ENCODE measurements at places on chromosomes 16 and 17.
A peak's percentile ranks its signal among the peaks of the same experiment; 100 is the strongest.

DNA sequence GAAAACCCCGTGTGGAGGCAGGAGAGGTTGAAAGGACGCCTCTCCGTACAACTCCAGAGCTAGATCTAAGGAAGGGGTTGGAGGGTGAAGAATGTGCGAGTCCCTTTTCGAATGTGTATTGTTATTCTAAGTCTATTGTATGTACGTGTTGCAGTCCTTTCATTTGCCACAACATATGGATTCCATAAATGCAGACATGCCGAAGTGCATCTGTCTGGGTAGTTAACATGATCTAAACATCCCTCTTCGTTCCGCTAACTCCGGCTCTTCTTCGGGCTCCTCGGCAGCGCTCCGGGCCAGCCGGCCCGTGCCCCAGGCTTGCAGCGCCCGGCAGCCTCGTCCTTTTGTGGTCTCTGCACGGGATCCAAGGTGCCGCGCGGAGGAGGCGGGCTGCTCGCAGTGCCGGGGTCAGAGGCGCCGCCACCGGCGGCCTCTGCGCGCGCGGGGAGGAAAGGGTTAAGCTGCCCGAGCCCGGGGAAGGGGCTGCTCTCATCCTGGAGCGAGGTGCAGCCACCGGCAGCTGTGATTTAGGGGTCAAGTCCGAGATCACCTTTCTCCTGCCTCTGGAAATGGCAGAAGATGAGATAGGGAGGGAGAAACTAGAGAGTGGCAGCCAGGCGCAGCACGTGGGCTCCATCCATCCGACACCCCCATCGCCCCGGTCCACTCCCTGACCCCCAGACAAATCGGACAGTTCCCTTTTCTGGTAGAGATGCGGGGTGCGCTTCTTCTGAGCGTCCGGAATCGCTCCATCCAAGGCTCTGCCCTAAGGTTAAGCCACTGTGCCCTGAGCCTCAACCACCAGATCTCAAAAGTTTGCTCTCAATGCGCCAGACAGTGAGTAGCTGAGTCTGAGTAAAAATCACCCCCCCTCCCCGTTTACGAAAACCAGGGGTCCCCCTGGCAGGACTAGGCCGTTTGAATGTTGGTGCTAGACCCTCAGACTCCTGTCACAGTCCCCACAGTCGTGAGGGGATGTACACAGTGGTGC is 15.1 kb upstream of the ZFHX3 start:
- no peak for DNase-seq

DNA sequence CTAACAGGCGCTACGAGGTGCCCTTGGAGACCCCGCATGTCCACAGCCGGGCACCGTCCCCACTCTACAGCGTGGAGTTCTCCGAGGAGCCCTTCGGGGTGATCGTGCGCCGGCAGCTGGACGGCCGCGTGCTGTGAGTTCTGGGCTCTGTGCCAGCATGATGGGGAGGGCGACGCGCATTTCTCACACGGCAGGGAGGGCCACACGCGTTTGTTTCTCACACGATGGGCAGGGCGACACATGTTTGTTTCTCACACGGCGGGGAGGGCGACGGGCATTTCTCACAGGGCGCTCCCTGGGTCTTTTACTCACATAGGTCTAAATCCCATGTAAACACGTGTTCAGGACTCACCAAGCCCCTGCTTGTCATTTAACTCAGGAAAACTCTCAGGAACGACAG is 4.4 kb downstream of the GAA start:
- DNase-seq, result peak; percentile 45

- peak; percentile 94 for DNase-seq
These were observed 78.0 kb downstream of the MAP2K6 start for GRCh38 chr17:69492410-69493071.

GRCh38 chr17:2929881-2930533 is 133.4 kb downstream of the OR1D5 start:
- peak; percentile 56 for DNase-seq

DNA sequence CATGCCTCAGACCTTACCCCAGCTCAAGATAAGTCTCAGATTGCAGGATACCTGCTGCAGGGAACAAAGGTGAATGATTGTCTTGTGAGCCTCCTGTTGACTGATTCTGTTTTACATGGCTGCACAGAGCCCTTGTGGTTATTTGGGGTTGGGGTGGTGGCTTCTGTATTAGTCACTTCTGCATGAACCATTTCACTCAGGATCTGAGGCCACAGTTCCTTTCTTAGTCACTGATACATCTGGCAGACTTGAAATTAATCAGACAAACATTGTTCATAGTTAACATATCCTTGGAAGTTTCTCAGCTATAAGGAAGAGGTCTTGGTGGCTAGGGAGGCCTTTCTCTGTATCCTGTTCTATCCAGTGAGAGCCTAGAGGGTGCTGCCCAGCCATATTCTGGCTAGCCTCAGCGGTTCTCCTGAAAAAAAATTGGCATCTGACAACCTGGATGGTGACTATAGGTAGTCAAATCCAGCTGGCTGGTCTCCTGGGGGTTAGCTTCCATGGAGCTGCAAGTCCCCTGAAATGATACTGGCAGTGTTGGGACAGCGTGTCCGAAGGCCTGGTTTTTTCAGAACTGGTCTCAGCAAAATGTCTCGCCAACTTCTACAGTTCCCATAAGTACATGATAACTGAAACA is 8.4 kb upstream of the PLK1 start:
- peak; percentile 87 for DNase-seq

DNA sequence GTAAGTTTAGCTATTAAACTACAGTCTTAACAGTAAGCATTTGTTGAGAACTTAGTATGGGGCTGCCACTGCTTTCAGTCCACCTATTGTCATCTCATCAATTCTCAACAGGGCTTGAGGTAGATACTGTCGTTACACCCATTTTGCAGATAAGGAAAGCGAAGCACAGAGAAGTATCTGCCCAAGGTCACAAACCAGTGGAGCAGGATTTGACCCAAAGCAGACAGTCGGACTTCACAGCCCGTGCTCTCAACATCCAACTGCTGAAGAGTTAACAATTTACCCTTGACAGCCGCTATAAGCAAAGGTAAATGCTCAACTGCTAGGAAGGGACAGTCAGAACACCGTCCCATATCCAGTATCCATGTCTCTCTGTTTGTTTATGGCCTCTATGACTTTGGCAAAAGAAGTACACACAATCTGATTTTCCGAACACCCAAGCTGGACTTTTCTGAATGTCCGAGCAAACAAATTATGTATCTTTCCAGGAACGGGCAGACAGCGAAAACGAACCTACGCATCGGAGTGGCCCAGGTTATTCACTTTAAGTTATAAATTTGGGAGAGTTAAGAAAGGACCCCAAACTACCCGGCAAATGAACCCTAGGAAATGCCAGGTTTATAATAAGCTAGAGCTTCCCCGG is 1.2 kb downstream of the SIAH1 start:
- no peak for DNase-seq

- DNase-seq, result no peak
These were observed 1.9 kb upstream of the PRRT2 start for GRCh38 chr16:29809850-29810698.

DNA sequence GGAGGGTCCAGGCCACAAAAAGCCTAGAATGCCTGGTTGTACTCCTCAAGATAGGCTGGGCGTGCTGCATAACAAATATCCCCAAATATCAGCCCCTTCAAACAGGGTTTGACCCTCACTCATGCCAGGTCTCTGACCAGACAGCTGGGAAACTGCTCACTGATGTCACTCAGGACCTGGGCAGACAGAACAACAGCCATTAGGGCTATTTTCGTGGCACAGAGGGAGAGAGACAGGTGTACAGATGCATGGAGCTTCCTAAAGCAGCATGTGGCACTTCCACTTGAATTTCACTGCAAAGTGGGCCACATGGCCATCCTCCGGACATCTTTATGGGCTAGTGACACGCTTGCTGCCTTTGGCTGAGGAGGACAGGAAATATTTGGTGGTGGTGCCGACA is 73.1 kb downstream of the SREBF1 start:
- DNase-seq, result no peak

DNA sequence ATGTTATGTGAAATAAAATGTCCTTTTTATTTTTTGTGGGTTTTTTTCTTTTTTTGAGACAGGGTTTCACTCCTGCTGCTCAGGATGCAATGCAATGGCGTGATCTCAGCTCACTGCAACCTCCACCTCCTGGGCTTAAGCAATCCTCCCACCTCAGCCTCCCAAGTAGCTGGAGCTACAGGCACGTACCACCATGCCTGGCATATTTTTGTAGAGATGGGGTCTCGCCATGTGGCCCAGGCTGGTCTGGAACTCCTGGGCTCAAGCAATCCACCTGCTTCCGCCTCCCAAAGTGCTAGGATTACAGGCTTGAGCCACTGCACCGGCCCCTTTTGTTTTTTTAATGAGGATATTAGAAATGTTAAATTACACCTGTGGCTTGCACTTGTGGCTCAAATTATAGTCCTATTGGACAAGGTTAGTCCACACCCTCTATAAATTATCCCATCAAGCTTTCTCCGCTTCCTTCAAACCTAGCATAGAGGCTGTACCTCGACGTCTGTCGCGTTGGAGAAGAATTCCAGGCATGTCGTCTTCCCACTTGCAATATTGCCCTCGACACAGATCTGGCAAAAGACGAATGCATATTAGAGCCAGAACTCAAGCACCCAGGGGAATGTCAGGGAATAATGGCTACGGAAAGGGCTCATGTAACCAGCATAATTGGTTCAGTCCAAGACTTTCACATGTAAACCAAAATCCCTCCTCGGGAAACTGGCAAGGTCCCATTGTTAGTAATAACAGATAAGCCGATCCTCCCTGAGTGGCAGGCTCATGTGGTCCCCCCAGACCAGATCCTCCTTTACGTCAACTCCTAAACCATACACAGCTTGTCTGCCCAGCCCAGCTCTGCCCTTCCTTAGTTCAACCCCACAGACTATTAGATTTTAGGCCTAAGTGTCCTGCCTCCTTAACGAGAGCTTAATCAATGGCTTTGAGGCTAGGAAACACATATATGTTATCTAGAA is 8.2 kb downstream of the TK2 start:
- no peak for DNase-seq

DNA sequence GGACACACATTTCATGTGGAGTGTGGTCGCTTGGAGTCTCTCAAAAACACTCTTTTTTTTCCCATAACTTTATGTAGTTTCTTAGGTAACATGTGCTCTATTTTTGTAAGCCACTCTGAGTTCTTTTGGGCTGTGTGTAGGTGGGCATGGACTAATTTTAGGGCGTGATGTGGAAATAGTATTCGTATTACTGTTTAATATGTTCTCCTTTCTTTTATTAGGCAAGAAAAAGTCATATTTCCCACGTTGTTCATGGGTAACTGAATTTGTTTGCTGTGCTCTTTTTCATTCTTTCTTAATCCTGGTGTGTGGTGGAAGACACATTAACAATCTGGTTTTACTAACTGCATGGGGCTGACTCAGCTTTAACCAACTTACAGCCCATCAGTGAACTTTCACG is 27.4 kb downstream of the NDEL1 start:
- peak; percentile 62 for DNase-seq

DNA sequence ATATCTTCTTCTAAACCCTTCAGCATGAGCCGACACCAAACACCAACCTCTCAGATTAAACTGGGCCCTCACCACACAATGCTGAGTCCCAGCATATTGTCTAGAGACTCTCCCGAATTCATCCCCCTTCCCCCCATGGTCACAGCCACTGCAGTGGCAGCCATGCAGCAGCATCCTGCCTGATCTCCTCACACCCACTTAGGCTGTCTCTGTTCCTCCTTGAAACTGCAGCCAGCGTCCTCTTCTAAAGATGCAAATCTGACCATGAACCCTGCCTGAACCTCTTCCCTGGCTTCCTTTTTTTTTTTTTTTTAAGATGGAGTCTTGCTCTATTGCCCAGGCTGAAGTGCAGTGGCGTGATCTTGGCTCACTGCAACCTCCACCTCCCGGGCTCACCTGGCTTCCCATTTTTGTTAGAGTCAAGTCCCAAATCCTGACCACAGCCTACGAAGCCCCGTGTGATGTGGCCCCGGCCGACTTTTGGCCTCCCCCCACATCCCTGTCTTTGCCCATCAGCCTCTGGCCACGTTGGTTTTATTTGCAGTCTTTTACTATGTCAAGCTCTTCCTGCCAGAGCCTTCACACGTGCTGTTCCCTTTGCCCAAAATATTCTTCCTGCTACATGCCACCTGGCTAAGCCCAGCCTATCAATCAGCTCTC is 2.8 kb downstream of the FA2H start:
- no peak for DNase-seq

- no peak for DNase-seq
These were observed 14.0 kb downstream of the RPH3AL start for GRCh38 chr17:338442-339192.

GRCh38 chr17:40417258-40417608 is 463 bp downstream of the TOP2A start:
- DNase-seq, result no peak

DNA sequence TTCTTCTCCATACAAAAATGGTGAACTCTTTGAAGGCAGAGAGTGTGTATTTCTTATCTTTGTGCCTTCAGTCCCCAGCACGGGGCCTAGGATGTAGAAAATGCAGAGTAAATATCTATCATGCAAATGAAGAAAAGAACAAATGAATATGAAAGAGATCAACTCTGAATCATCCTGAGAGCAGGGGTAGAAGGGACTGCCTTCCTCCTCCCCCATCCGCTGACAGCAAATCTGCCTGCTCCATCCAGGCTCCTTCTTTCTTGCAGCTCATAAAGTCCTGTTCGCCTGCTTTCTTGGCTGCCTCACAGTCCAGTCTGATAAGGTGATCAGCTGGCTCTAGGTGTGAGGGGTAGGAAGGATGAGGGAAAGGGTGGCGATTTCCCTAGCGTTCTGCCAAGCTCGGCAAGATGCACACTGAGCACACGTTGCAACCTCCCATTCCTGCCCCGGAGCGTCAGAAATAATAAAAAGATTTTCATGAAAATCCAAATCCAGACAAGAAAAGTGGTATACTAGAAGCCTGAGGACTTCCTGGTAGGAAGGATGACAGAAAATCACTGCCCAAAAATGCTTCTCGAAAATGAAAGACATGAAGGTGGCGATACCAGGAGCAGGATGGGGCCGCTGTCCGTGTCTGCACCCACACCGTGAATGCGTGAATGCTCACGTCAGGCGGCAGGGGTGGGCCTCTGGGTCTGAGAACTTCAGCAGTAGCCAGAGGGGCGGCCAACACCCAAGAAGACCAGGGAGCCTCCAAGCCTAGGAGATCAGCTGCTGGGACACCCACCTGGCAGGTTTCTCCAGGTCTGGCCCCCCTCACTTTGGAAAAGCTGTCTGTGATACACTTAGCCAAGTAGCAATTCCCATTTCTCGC is 67.1 kb downstream of the VPS53 start:
- no peak for DNase-seq

GRCh38 chr16:87216148-87216840 is 100.9 kb downstream of the C16orf95 start:
- no peak for DNase-seq

- DNase-seq, result no peak
These were observed 22.2 kb downstream of the DNAH2 start for GRCh38 chr17:7739746-7740145.

- DNase-seq, result no peak
These were observed 11.4 kb upstream of the MYH13 start for GRCh38 chr17:10384175-10384574.

Data from AG08395 (cell line).